Stimulated activated CD4-positive, alpha-beta T cell treated with anti-CD3 and anti-CD28 coated beads, Interleukin-12 subunit alpha, Interleukin-12 subunit beta, amount 100 ng/mL, for 4 hours (primary cell): ENCODE measurements at places on chromosomes 7 and 10.

GRCh38 chr10:35074266-35074665 lies 15.9 kb downstream of the CUL2 start:
- no peak for DNase-seq

DNA sequence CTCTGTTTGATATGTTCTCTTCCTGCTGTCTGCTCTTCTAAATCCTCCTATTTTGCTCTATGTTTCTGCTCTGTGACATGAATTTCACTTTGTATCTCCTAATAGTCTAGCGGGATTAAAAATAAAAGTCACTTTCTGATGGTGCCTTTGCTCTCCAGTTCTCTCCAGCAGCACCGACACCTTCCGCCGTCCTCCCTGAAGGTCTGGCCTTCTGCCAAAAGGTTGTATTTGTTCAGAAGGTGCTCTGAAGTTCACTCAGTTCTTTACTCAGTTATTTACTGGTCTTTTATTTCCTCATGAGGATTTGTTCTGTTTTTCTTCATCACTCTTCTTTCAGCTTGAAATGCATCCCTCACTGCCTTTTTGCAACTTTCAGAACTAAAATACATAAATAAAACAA lies 11.2 kb upstream of the EPHA1 start:
- no peak for DNase-seq

DNA sequence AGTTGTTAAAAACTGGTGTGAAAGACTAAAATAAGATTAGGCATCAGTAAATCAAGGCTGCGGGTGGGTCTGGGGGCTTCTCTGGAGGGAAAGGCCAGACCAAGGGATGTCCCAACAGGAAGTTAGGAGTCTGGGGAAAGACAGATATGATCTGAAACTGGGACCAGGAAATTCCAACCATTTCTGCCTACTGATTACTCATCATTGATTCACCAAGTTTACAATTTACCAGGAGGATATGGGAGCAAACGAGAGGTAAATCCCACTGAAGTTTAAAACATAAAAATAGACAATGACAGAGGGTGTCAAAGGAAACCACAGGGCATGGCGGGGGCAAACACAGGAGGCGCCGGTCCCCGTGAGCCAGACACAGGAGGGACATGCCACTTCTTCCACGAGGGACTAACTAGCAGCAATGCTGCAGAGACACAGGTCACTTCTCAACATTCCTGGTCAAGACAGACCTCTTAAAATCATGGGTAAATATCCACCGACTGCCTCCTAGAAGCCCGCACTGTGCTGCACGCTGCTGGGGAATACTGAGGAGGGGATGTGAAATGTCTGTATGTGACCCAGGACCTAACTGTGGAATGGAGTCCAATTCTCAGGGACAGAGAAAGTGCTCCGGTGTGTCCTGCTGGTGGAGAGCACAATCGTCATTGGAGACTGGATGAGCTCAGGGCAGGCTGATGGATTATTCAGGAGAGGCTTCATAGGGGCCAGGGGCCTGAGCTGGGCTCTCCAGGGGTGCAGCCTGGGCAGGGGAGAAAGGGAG lies 153.4 kb upstream of the KLF14 start:
- no peak for DNase-seq

DNA sequence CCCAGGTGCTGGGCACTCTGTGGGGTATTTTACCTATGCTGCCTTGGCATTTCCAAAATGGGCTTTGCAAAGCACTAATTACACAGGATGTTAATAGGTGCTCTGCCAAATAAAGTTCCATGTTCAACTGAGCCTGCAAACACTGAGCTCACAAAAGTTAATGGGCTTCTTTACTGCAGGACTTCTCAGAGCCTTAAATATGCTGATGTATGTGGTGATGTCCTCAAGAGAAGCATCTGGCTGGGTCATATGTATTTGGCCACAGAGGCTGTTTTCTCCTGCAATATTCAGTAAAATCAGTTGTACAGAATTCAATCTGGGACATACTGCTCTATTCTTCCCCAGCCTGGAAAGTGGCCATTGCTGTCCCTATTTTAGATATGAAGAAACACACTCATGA lies 31.3 kb downstream of the GRID1 start:
- DNase-seq = no peak

DNA sequence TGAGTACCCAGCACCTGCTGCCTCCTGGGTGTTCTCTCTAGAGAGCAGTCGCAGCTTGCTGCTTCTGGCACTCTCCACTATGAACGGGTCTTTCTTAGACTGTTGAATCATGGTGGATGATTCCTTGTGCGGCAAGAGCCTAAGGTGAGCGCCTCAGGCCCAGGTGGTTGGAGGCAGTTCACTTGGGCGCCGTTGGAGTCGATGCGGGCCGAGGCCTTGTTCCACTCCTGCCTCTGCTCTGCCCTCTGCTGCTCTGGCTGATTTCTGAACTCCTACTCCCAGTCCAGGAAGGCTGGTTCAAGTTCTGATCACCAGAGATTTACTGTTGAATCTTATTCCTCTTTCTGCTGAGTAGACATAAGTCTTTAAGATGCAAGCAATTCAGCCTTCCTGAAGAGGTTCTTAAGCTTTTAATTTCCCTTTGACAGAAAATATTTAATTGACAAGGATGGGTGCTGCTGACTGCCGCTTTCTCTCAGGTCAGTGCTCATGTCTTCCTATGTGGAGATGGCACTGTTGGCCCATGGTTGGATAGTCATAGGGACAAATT lies 10.4 kb downstream of the YKT6 start:
- DNase-seq = no peak

GRCh38 chr7:104973909-104974415 lies 40.0 kb upstream of the KMT2E start:
- DNase-seq = no peak

DNA sequence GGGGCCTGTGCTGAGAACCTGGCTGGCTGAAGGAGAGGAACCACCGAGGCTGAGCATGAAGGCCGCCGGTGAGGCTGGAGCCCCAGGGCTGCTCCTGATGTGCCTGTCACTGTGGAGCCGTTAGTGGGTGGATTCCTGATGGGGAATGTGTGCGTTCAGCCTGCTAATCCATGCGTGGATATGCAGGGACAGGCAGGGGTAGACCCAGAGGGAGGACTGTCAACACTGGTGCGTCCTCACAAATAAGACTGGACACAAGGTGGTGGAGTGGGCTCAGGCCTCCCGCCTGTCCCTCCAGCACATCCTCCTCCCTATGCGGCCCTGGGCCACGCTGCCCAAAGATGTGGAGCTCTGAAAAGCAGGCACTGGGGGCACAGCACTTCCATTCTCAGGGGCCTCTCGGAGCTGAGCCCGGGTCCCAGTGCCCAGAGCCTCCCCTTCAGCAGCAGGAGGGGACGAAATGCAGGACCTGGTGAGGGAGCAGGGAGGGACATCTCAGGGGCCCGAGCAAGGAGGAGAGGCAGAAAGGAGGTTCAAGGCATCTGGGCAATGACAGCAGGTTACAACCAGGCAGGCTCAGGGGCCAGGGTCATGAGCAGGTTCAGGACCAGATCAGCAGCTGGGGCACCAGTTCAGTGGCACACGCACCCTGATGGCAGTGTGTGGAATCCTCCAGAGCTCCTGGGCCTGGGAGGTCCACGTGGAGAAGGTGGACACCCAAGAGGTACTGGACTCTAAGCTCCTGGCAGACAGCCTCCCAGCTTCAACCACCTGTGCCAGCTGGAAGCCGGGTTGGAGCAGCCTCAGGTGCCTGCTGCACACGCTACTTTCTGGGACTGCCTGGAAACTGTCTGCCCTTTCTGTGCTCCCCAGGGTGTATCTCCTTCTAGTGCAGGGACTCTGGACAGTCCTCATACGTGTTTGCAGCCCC lies 33.5 kb upstream of the ANTXRL start:
- DNase-seq = no peak

DNA sequence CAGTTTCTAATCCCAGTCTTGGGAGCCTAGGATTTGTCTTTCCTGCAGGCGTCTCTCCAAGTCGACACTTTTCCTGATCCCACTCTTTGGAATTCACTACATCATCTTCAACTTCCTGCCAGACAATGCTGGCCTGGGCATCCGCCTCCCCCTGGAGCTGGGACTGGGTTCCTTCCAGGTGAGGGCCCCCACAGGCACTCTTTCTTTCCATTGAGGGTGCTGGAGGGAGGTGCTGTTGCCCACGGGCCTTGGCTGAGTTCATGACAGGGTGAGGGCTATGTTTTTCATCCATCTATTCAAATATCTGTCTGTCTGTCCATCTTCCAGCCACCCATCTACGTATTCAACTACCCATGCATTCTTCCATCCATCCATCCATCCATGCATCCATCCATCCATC lies 12.6 kb downstream of the GHRHR start:
- DNase-seq = no peak

- no peak for DNase-seq
Observed at GRCh38 chr7:7662527-7662926, 22.0 kb downstream of the UMAD1 start.

DNA sequence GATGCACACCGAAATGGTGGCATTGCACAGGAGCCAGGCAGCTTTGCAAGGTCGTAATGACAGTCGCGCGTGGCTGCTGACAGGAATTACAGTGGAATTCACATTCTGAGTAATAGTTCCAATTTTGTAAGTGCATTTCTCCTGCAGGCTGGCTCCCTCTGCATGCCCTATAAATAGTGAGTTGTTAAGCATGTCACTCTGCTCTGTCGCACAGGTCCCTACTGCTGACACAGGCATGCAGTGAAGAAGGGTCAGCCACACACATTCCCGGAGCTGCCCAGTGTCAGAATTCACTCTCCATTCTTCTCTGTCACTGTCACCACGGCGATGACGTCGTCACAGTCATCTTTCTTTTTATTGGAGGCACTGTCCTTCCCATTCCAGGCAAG lies 49.2 kb upstream of the SHH start:
- DNase-seq = no peak

DNA sequence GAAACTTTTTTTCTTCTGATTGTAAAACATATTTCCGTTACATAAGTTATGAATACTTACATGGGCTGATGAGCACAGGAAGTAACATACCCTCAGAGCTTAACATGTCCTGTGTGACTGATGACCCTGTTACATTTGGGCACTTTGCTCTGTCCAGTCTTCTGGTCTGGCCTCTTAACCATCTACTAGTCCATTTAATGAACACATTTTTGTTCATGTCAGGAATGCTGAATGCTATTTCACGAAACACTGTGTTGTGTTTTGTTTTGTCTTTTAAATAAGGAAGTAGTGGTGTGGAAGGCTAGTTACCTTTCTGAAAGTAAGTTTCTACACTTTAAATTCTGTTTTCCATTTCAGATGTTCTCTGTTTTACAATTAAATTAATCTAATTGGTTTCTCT lies 77.7 kb downstream of the RBM33 start:
- no peak for DNase-seq

DNA sequence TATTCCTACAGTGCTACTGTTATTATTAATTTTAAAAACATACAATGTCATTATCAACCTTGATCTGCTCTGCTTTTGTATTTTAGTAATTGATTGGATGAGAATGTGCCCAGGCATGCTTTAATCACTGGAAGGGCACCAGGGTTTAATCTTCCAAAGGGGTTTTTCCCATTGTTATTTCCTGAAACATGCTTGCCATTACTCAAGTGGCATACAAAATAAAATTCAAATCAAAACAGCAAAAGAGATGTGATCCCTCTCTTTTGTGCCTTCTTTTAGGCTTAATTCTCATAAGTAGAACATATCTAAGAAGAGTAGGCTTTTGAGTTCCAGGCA lies 963.3 kb downstream of the LRMDA start:
- no peak for DNase-seq

DNA sequence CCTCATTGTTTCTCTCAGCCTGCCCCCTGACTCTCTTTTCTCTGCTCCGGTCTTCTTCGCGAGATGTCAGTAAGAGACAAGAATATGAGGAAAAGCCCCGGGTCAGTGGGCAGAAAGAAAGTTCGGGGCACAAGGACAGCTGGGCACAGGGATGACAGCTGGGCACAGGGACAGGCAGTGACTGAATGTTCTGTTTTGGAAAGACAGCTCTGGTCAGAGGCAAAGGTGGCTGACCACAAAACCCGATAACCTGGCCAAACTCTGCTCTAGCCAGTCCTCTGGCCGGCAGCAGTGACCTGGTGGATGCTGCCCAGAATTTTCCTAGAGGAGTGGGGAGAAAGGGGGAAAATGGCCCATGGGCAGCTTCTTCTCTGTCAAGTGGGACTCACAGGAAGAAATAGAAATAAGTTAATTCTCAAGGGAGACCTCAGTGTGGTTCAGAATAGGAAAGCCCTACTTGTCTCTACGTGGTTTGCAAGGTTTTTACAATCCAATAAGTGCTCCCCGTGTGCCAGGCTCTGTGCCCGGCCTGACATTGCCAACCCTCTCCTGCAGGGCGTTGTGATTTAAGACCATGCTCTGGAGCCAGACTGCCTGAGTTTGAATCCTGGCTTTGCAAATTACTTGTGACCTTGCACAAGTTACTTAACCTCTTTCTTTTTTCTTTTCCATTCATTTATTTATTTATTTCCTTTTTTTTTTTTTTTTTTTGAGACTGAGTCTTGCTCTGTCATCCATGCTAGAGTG lies 110.6 kb upstream of the ZNF716 start:
- DNase-seq = no peak

GRCh38 chr7:46571996-46572395 lies 650.9 kb upstream of the IGFBP3 start:
- no peak for DNase-seq

- DNase-seq = no peak
Observed at GRCh38 chr7:50641442-50642405, 76.5 kb upstream of the DDC start.

DNA sequence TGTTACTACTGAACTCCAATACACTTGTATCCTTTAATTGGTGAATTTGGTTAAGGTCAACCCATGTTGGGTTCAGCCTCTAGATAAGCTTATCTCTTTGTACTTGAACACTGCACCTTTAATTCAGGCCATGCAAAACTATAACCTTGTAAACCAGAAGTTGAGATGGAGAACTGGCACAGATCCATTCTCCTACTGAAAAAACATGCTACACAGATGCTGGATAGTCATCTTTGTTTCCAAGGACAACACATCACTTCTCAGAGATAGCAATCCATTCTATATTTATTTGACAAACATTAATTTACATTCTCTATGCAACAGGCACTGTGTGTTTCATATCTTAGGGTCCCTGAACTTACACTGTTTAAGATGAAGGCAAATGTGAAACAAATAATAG lies 2.9 kb upstream of the CDK14 start:
- no peak for DNase-seq

GRCh38 chr10:94038024-94038423 lies 44.3 kb downstream of the PLCE1 start:
- no peak for DNase-seq

- no peak for DNase-seq
Observed at GRCh38 chr10:131834152-131834810, 66.5 kb upstream of the PPP2R2D start.

GRCh38 chr7:143120691-143121405 lies 11.0 kb upstream of the PIP start:
- no peak for DNase-seq

DNA sequence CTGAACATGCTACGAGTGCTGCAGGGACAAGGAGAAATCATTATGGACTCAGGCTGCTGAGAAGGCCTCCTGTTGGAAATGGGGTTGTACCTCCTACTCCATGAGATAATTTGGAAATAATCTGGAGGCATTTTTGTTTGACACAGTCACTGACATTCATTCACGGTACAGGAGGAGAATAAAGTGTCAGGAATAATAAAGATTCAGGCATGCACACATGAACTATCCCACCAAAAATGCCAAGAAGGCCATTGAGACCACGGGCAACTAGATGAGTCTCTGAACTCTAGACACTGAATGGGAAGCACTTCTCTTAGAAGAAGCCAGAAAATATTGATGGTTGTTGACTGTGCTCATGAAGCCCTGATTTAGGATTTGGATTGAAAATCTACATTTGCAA lies 220.9 kb upstream of the HABP2 start:
- no peak for DNase-seq
